Endothelial cell of coronary artery (primary cell): ENCODE measurements at places on chromosomes 3 and 15. TPM values are rescaled to one million over a fixed set of nuclear protein-coding genes. Genes with fewer than 3 reads are reported as not detected.

Gene PFN2
- 129 and 158 TPM in 2 replicates for total RNA-seq

Gene UTS2B
- total RNA-seq, result 0.56 TPM in 1 of 2 replicates, not detected in the other

Gene CEP97
- total RNA-seq, result 9.6 and 9.7 TPM in 2 replicates

Gene HRG
- total RNA-seq, result not detected in 2 replicates

Gene ADAMTS9
- total RNA-seq, result 31.2 and 159 TPM in 2 replicates

Gene SMCO1
- not detected in 2 replicates for total RNA-seq

Gene STRC
- total RNA-seq, result not detected in 2 replicates

Gene RAB11A
- total RNA-seq, result 145 and 186 TPM in 2 replicates

Gene CRYGS
- 0.99 and 2.2 TPM in 2 replicates for total RNA-seq

Gene NR1I2
- total RNA-seq, result under 0.01 and 0.09 TPM in 2 replicates

Gene ACKR2
- 0.18 TPM in 1 of 2 replicates, not detected in the other for total RNA-seq

Gene CBLB
- 8.8 and 26.4 TPM in 2 replicates for total RNA-seq

Gene FURIN
- total RNA-seq, result 58.0 and 86.0 TPM in 2 replicates

Gene CCDC51
- 14.2 and 18.4 TPM in 2 replicates for total RNA-seq

Gene SERPINI2
- not detected in 2 replicates for total RNA-seq

Gene CCR3
- not detected in 2 replicates for total RNA-seq

Gene CMC1
- 3.4 and 5.0 TPM in 2 replicates for total RNA-seq

Gene COL7A1
- 0.18 and 1.4 TPM in 2 replicates for total RNA-seq

Gene MGLL
- 40.6 and 51.6 TPM in 2 replicates for total RNA-seq

Gene SLC24A5
- not detected in 2 replicates for total RNA-seq

Gene SNX33
- total RNA-seq, result 5.8 and 17.6 TPM in 2 replicates

Gene ARHGAP31
- 23.5 and 23.8 TPM in 2 replicates for total RNA-seq

Gene EXD1
- total RNA-seq, result under 0.01 TPM in 1 of 2 replicates, not detected in the other

Gene ADIPOQ
- under 0.01 TPM in 1 of 2 replicates, not detected in the other for total RNA-seq

Gene PLA2G4D
- not detected in 2 replicates for total RNA-seq

Gene CALML4
- 3.0 TPM in 2 replicates for total RNA-seq

Gene SNRPA1
- total RNA-seq, result 13.8 and 24.4 TPM in 2 replicates

Gene AMT
- total RNA-seq, result 0.27 and 1.2 TPM in 2 replicates

Gene RNF111
- 14.6 and 25.9 TPM in 2 replicates for total RNA-seq

Gene ESYT3
- under 0.01 and 0.09 TPM in 2 replicates for total RNA-seq

Gene ARL14
- not detected in 2 replicates for total RNA-seq

Gene PRSS50
- total RNA-seq, result not detected in 2 replicates

Gene CHL1
- total RNA-seq, result not detected in 2 replicates

Gene TMCO5A
- total RNA-seq, result not detected in 2 replicates

Gene TMEM266
- not detected in 2 replicates for total RNA-seq

Gene SERPINI1
- 0.36 and 0.38 TPM in 2 replicates for total RNA-seq

Gene CCR8
- not detected in 2 replicates for total RNA-seq

Gene PIERCE2
- 0.94 and 1.3 TPM in 2 replicates for total RNA-seq

Gene PLSCR5
- total RNA-seq, result not detected in 2 replicates

Gene ALDH1A3
- 81.3 and 82.6 TPM in 2 replicates for total RNA-seq

Gene FHIT
- total RNA-seq, result 0.18 and 0.38 TPM in 2 replicates

Gene CFAP91
- 0.19 and 0.45 TPM in 2 replicates for total RNA-seq

Gene NR2F2
- total RNA-seq, result 9.4 and 13.7 TPM in 2 replicates

Gene ANKRD34C
- total RNA-seq, result not detected in 2 replicates

Gene SKIC8
- total RNA-seq, result 79.0 and 93.5 TPM in 2 replicates
